Brain microvascular endothelial cell (primary cell): ENCODE measurements at places on chromosomes 7 and 10.

DNA sequence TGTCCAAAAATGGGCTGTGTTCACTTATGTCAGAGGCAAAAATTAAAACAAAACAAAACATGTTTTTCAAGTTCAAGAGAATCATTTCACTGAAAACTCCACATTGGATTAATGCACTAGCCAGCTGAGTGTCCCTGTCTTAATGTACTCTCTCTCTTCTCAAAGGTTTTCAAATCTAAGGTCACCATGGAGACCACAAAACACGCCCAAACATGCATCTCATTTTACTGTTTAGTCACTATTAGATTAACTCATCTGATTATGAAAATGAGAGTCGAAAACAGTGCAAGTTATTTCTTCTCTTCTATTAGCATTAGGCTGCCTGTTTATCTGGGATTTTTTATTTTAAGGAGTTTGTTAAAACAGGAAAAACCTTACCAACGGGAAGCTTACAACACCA is 70.8 kb upstream of the ASAH2 start:
- DNase-seq: peak; percentile 37

DNA sequence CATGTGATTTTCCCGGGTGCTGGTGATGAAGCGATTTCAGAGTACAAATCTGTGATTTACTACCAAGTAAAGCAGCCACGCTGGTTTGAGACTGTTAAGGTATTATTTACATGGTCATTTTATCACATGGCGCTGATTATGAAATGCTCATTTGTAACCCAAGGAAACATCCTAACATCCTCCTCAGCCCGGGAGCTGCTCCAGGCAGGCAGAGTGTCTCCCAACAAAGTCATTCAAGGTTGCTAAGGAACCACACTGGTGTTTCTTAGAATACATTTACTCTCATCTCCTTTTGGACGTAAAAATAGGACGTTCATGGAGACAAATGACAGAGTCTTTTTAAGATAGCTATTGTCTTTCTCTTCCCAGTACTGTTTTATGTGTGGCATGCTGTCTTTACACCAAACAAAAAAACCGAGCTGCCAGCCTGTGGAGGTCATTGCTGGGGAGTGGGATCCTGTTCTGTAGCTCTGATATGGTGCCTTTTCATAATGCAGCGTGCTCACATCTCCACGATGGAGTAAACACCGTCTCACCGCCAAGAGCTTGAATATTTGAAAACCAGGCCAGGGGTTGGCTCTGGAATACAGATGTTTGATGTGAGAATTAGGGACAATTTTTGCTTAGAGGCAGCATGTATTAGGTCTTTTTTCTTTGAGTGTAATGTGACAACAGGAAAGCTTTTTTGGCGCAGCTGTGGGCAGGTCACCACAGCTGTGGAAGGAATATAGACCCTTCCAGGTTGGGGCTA is 119.6 kb downstream of the DOCK1 start:
- DNase-seq: no peak

GRCh38 chr7:44155191-44156185 is 14.4 kb upstream of the MYL7 start:
- no peak for DNase-seq

DNA sequence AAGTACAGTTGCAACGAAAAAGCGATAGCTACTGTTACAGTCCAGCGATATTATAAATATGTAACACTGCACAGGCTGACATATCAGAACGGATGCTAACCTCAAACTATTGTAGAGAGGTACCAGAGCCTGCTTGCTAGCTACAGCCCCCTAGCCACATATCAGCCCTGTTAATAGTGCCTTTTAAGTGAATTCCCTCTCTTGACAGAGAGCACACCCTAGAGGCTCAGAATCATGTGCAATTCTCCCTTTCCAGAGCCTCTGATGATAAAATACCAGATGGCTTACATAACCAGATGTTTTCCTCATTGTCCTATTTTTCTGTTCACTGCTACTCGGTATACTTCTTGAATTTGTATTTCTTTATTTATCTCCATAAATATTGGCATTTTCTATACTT is 960.7 kb upstream of the CELF2 start:
- peak; percentile 28 for DNase-seq

DNA sequence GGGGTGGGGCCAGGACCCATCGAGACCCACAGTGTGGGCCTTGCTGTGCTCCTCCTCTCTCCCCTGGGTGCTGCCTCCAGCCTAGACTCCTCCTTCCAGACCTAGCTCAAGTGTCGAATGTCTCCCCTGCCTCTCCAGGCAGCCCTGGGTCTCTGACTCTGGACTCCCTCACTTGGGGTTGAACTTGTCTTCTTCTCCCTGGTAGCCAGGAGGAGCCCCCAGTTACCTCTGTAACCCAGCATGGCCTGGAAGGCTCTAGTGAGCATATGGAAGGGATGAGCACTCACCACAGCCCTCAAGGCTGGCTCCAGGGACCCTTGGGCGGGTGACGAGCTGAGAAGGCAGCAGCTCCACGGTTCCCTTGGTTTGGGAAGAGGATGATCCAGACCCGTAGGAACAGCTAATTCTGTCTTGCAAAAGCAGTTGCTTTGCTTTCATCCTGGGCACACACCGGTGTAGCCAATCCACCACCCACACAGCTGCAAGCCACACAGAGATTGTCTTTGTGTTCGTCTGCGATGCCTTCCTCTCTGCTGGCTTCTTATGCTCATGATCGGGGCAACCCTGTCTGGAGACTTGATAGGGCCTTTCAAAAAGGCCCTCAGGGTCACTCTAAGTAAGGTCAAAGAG is 52.3 kb upstream of the ANTXRL start:
- DNase-seq: no peak

- no peak for DNase-seq
Observed at GRCh38 chr7:47561715-47562446, 20.0 kb downstream of the TNS3 start.

DNA sequence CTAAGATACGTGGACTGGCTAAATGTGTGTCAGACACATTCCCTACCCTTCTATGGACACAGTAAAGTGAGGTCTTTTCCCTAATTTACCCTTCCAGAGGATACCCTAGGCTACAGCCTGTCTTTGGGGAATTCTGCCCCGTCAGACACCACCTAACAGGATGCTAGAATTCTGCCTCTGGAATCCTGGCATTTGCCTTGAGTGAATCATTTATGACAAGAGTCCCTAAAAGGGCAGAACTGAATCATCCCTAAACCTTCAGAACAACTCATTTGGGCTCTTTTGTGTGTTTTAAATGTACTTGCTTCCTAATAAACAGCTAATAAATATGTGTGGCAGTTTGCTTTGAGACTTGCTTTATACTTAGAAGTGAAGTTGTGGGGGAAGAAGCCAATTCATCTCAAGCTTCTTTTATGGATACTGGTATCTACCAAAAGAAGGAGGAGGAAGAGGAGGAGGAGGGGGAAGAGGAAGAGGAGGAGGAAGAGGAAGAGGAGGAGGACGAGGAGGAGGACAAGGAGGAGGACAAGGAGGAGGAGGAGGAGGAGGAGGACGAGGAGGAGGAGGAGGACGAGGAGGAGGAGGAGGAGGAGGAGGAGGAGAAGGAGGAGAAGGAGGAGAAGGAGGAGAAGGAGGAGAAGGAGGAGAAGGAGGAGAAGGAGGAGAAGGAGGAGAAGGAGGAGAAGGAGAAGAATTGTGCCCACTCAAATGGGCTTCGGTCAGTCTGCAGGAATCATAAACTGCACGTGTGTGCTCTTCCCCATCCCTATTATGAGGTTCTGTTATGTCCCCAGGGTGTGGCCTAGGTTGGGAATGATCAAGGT is 27.1 kb downstream of the PARP12 start:
- peak; percentile 53 for DNase-seq

DNA sequence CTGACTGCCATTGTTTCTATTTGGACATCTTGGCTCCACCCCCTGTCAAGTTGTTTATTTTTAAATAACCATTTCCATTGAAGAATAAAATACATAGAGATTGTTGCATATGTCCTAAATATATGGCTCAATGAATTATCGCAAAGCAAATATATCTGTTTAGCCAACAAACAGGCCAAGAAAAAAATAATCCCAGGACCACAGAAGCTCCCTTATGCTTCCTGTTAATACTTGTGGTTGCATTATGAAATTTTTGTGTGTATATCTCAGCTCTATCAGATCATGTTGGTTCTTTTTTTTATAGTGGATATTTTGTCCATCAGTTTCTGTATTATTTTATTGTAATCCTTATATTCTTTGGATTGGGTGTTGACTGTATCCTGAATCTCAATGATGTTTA is 53.4 kb upstream of the CYP2C8 start:
- DNase-seq: no peak

DNA sequence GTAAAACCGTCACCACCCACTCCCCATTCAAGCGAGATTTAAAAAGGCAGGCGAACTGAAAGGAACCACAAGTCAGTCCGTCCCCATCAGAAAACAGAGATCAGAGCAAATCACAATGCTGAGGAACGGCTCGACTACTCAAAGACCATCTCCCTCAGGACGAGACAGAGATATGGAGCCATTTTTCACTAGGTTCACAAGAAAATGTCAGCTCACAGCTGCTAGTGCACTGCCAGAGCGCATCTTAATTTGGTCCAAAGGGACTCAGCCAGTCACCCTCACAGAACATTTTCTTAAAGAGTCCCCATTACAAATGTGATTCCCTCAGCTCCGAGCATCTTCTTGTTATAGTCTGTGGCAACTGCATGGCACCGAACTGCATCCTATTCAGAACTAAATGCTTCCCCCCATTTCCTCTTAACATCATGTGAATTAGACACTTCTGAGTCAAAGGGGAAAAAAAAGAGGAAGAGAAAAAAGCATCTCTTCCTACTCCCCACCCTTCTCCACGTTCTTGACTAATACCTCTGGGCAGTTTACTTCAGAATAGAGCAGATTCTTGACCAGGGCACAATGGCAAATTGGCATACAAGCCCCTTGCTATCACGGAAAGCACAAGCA is 683.9 kb downstream of the MAGI2 start:
- no peak for DNase-seq

DNA sequence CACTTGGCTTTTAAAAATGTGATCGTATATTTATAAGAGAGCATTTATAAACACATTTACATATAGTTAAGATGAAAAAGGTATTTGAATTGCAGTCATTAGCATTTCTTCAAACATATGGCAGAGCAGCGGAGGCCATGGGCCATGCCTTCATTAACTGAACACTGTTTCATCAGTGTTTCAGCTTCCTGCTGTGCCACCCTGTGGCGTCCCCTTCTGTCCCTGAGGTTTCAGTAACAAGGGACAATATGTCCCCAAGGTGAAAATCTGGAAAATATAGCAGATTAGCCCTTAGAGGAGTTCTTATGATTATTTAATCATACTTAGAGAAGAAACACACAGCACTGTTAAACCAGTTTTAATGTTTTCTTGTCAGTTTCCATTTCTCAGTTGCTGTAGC is 577.8 kb downstream of the ETV1 start:
- no peak for DNase-seq

- no peak for DNase-seq
Observed at GRCh38 chr7:47317487-47317886, 264.4 kb downstream of the TNS3 start.

DNA sequence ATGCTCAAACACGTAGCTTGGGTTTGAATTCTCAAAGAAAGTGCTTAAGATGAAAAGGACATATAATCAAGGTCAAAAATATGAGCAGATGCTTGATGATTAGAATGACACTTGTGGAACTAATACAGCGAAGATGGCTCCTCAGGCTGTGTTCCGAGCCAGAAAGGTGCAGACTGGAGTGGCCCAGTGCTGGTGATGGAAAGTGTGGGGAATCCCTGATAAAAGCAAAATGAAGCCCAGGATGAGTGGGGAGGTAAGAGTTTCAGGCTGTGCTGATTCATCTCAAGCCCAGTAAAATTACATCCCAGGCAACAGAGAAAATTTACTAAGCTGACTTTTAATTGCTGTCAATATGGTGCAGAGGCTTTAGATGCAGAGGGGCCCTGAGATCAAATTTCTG is 77.8 kb upstream of the IKZF1 start:
- no peak for DNase-seq

- DNase-seq: no peak
Observed at GRCh38 chr10:79203833-79204232, 135.1 kb downstream of the ZMIZ1 start.

- DNase-seq: no peak
Observed at GRCh38 chr10:119020627-119020946, 8.9 kb upstream of the NANOS1 start.

DNA sequence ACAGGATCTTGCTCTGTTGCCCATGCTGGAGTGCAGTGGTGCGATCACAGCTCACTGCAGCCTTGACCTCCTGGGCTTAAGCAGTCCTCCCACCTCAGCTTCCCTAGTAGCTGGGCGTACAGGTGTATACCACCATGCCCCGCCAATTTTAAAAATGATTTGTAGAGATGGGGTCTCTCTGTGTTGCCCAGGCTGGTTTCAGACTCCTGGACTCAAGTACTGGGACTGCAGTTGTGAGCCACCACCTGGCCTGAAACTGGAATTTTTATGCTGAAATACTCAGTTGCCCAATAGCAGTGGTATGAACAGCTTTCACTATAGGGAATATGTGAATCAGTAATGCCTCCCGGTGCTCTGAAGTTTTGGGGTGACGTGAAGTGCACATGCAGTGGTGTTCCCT is 7.6 kb downstream of the ZRANB1 start:
- no peak for DNase-seq

DNA sequence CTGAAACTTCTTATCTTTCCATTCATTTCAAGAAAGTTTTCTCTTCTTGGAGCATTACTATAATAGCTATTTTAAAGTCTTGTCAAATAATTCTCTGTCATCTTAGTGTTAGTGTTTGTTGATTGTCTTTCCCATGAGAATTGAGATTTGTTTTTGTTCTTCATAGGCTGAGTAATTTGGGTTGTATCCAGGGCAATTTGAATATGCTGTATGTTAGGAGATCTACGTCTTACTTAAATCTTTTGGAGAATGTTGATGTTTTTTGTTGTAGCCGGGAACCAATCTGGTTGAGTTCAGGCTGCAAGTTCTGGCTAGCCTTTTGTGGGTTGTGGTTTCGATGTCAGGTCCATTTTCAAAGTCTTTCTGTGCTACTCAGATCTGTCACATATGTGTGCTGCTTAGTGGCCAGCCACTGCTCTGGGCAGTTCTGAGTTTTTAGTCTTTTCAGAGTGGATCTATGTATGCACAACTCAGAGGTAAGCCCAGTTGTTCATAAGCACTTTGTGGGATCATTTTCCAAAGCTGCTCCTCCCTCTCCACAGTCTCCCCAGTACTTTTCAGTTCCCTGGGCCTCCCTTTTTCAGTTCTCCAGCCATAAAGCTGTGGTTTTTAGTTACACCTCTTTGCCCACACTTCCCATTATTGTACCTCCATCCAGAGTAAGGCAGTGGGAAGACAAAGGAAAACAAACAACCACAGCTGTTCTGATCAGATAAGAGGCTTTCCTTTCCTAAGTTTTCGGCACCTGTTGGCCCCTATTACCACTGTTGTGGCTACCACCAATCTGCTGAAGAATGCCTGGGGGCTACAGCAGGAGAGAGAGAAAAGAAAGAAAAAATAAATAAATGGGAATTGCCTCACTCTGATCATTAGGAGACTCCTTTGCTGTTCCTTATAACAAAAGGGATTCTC is 4.7 kb upstream of the CCNJ start:
- DNase-seq: no peak

- DNase-seq: no peak
Observed at GRCh38 chr7:20190560-20191390, 26.4 kb downstream of the MACC1 start.

- no peak for DNase-seq
Observed at GRCh38 chr7:80097756-80098155, 36.9 kb upstream of the GNAI1 start.
